ENCODE measurements at places on chromosomes 2 and 18.
A peak's percentile ranks its signal among the peaks of the same experiment; 100 is the strongest.

DNA sequence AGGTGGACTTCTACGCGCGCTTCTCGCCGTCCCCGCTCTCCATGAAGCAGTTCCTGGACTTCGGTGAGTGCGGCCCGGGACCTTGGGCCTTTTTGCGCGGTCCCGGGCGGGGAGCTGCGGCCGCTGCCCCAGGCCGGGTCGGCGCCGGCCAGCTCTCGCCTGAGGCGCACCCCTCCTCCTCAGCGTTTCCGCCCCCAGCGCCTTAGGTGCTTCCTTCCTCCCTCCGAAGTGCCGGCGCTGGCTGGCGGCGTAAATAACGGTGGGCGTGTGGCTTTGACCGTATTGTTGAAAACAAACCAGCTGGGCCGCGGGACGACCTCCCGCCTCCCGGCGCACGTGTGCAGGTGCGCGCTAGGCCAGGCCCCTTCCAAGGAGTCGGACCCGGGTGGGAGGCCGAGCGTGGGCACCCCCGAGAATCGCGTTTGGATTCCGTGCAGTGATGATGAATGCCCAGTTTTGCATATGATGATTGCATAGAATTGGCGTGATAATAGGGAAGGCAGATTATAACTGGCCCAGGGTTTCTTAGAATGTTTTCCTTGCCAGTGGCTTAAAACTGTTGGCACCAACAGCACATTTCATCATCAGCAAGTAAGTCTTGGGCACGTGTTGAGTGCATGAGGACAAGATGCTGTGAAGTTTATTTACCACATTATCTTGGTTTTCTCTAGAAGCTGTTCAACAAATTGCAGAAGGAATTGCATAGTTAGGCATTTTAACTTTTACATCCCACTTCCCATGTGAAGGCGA is 569 bp downstream of the PDK1 start:
- DNase-seq, result peak; percentile 19

- DNase-seq, result no peak
Observed at GRCh38 chr2:84674099-84674498, 157.8 kb downstream of the DNAH6 start.

GRCh38 chr2:205280596-205281236 is 401.6 kb upstream of the NRP2 start:
- DNase-seq, result no peak

GRCh38 chr2:65300134-65300760 is 72.6 kb downstream of the ACTR2 start:
- DNase-seq, result no peak

- no peak for DNase-seq
Observed at GRCh38 chr2:219643788-219644398, 16.5 kb downstream of the SLC4A3 start.

DNA sequence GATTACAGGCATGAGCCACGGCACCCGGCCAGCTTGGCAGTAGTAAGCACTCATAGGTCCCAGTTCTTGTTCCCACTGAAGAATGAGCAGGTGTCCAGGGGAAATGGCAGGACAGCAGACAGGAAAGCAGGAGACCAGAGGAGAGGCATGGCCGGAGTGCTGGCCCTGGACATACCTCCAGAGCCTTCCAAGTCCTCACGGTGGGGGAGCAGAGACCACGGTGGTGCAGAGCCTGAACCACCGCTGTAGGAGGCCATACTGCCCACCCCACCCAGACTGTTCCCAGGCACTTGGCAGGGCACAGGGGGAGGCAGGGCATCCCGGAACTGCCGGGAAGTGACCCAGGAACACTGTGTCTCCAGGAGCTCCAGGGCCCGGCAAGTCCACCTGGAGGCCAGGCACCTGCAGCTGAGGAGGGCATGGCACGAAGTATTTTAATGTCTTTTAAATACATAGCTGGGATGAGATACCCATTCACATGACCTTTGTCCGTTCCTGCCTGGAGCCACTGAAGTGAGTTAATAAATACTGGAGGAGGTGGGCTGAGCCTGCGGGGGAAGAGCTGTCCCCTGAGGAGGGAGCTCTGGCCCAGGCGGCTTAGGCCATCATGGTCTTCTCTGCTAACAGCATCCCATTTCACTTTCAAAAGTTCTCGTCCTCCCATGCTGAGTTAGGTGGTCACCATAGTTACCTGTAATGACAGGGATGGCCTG is 49.7 kb upstream of the TFCP2L1 start:
- DNase-seq, result no peak

DNA sequence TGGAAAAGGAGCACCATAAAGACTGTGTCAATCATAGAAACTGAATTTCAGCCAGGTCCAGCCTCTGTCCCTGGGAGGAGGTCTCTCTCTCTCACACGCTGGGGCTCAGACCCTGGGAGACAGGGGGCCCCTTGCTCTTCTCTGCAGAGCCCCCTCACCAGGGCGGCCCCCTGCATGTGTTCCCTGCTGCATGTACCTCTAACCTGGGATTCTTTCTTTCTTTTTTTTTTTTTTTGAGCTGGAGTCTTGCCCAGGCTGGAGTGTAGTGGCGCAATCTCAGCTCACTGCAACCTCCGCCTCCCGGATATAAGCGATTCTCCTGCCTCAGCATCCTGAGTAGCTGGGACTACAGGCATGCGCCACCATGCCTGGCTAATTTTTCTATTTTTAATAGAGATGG is 46.5 kb downstream of the TPO start:
- no peak for DNase-seq

DNA sequence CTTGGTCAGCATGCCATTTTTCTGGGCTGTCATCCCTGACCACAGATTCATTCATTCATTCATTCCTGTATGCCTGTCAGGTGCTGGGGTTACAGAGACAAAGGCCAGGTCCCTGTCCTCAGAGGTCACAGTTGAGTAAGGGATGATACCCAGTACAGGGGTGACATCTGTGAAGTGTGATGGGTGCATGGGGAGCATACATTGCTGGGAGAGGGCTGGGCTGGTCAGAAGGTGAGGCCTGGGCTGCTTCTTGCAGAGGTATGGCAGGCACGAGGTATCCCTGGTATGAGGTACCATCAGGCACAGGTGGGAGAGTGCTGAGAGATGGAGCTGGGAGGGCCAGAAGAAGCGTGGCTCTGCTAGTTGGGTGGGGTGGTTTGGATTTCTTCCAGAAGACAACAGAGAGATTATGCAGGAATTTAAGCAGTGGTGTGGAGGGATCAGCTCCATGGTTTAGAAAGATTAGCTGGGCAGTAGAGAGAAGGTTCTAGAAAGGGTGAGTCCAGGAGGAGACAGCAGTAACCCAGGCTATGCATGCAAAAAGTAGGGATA is 181.9 kb upstream of the HAAO start:
- DNase-seq, result no peak

GRCh38 chr2:18299423-18300212 is 260.8 kb downstream of the RDH14 start:
- no peak for DNase-seq

DNA sequence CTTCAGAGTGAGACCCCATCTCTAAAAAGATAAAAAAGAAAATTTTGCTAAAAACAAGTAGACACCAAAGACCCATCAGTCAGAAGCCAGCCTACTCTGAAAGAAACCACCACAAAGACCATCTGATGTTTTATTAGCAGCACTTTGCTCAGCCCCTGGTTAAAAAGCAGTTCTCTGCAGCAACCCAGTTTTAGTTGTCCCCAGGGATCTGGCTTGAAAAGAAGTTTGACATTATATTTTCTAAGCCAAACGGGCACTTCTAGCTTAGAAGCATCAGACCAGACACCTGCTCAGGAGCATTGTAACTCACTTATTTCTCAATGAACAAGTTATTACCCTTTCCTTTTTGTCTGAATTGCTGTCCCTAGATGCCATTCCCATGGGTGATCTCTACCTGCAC is 164.2 kb upstream of the ETAA1 start:
- no peak for DNase-seq
